ENCODE measurements at places on chromosomes 16 and 17.

DNA sequence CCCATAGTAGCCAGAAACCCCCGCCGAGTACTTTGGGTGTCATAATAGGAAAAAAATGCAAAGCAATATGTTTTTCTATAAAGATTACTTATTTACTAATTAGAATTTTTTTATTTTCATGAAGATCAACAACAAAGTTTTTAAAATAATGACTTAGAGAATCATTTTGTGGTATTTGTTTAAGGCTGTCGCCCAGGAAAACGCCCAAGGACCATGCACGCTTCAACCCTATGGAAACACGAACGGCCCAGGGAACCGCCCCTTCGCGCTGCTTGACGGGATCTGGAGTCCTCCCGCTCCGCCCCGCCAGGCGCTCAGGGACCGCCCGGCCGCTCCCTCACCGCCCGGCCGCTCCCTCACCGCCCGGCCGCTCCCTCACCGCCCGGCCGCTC is 408 bp upstream of the KPNA2 start:
- DNase-seq = peak; percentile 96

- no peak for DNase-seq
Observed at GRCh38 chr17:79944821-79945391, 90.8 kb downstream of the TBC1D16 start.

DNA sequence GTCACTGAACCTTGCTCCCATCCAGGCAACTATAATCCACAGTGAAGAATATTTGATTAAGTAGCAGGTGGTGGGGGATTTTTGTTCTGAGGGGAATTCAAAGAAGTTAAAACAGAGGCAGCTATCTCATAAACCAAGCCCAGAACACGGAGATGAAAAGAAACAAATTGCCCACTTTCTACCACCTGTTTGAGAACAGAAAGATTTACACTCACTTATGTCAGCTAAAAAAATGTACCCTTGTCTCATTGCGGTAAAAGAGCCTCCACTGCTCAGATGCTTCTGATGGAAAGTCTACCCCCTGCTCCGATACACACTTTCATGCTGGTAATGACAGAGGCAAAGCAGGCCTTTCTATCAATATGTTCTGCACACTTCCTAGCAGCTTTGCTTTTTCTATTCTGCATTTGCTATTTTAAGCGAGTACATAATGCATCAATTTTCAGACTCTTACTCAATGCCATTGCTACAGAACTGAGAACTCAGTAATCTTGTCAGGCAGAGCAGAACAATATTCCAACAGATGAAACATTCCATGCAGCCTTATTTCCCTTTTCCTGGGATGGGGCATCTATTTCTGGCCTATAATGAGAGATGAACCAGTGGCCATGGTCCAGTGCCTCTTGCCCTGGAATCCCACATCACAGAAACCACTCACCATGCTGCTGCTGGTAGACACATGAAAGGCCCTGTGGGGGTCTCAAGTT is 29.0 kb downstream of the CDK5R1 start:
- no peak for DNase-seq

DNA sequence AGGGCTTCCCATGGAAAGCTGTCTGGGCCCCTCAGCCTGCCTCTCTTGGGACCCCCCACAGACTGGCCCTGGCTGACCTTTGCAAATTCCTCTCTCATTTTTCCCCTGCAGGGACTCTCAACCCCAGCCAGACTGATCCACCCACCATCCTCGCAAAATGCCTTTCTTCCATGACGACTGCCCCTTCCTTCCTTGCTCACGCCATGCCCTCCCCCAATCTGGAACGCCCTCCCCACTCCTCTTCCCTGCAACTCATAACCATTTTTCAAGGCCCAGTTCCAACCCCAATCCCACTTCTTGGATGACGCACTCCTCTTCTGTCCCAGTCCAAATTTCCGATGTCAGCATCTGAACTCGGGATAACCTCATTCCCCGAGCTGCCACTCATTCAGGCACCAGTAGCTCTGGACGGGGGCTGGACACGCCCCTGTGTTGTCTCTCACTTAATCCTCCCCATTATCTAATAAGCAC is 1.3 kb upstream of the DNAI2 start:
- DNase-seq = no peak

DNA sequence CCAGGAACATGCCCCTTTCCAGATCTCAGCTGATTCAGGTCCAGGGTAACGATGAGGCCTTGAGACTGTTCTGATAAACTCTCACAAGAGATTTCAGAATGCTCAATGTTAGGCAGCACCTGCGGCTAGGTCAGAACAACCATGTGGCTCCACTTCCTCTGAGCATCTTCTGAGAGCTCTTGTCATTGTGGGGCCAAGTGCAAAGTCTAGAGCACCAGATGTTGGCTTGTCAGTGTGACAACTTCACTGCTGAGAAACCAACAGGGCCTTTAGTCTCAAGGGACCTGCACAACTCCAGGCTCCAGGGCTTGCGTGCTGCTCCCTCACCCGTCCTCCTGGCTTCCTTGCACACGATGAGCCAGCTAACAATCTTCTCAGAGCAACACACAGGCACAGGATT is 29.0 kb downstream of the FCSK start:
- DNase-seq = no peak

Data from inflammatory macrophage (primary cell).